ENCODE measurements at places on chromosomes 7 and 10. TPM values are rescaled to one million over a fixed set of nuclear protein-coding genes. Genes with fewer than 3 reads are reported as not detected.

GRCh38 chr10:6769704-6770417 lies 189.8 kb upstream of the PRKCQ start:
- H3K4me1 ChIP-seq = no peaks in the 10 kb centered on the region
- no peak overlapping the region for H3K27ac ChIP-seq
- H3K36me3 ChIP-seq = no peaks in the 10 kb centered on the region
- H3K27me3 ChIP-seq = no peaks in the 10 kb centered on the region
- DNase-seq = no peak
- H3K4me3 ChIP-seq = no peak overlapping the region

The SFTPA2 gene
- total RNA-seq = 0.86 TPM

GRCh38 chr7:1873421-1873820 lies 203.3 kb downstream of the ELFN1 start:
- no peaks in the 10 kb centered on the region for H3K4me1 ChIP-seq
- no peaks in the 10 kb centered on the region for H3K27me3 ChIP-seq
- H3K36me3 ChIP-seq = peaks cover 22% of the 10 kb centered on the region
- no peak overlapping the region for H3K27ac ChIP-seq

GRCh38 chr10:49516216-49516970 lies 22.5 kb downstream of the ERCC6 start:
- DNase-seq = no peak
- H3K4me1 ChIP-seq = peaks cover 8% of the 10 kb centered on the region
- no peak overlapping the region for H3K4me3 ChIP-seq

GRCh38 chr7:5170251-5170650 lies 19.8 kb upstream of the WIPI2 start:
- DNase-seq = no peak
- H3K4me1 ChIP-seq = no peaks in the 10 kb centered on the region
- no peak overlapping the region for H3K4me3 ChIP-seq
- H3K36me3 ChIP-seq = no peaks in the 10 kb centered on the region

All from Calu3 (cell line).